ENCODE measurements at places on chromosomes 13 and 19. TPM values are rescaled to one million over a fixed set of nuclear protein-coding genes. Genes with fewer than 3 reads are reported as not detected.

WDR87 gene
- not detected for total RNA-seq

PHF11 gene
- 42.9 TPM for total RNA-seq

GRCh38 chr13:44974056-44974793, 15.0 kb downstream of the NUFIP1 start:
- no peaks in the 10 kb centered on the region for H3K27me3 ChIP-seq
- H3K36me3 ChIP-seq: peaks cover 4% of the 10 kb centered on the region
- no peak overlapping the region for H3K4me3 ChIP-seq

- H3K4me3 ChIP-seq: no peak overlapping the region
- no peak for DNase-seq
- H3K36me3 ChIP-seq: peaks cover 51% of the 10 kb centered on the region
- H3K27ac ChIP-seq: no peak overlapping the region
- no peaks in the 10 kb centered on the region for H3K27me3 ChIP-seq
Measured at GRCh38 chr13:98456413-98456845, 120.5 kb downstream of the STK24 start.

- no peak for DNase-seq
- H3K27ac ChIP-seq: no peak overlapping the region
- no peaks in the 10 kb centered on the region for H3K27me3 ChIP-seq
- no peaks in the 10 kb centered on the region for H3K36me3 ChIP-seq
Measured at GRCh38 chr13:24681930-24682329, 1.7 kb downstream of the ATP12A start.

GRCh38 chr13:94140511-94140910, 339.0 kb downstream of the DCT start:
- no peak for DNase-seq
- H3K36me3 ChIP-seq: no peaks in the 10 kb centered on the region
- H3K27ac ChIP-seq: no peak overlapping the region
- H3K4me3 ChIP-seq: no peak overlapping the region

DNA sequence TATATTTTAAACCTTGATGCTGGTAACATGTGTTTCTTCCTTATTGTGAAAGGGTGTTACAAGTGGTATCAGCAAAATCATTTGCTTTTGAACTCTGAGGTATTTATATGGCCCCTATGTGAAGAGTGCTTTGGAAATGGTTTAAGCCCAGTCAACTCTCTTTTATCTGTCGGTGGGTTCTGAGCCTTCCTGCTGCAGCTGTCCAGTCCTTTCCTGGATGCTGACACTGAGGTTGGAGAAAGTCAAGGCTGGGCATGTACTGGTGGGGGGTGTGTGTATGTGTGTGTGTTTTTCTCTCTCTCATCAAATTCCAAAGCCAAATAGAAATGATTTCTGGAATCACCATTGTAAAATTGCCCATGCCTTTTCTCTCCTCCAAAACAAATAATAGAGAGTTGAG, 221.2 kb downstream of the LMO7 start:
- peaks cover 45% of the 10 kb centered on the region for H3K36me3 ChIP-seq
- DNase-seq: no peak
- no peak overlapping the region for H3K27ac ChIP-seq
- no peaks in the 10 kb centered on the region for H3K4me1 ChIP-seq

Measured in upper lobe of left lung (tissue), 6 donors.